ENCODE measurements at places on chromosomes 7 and 10.

DNA sequence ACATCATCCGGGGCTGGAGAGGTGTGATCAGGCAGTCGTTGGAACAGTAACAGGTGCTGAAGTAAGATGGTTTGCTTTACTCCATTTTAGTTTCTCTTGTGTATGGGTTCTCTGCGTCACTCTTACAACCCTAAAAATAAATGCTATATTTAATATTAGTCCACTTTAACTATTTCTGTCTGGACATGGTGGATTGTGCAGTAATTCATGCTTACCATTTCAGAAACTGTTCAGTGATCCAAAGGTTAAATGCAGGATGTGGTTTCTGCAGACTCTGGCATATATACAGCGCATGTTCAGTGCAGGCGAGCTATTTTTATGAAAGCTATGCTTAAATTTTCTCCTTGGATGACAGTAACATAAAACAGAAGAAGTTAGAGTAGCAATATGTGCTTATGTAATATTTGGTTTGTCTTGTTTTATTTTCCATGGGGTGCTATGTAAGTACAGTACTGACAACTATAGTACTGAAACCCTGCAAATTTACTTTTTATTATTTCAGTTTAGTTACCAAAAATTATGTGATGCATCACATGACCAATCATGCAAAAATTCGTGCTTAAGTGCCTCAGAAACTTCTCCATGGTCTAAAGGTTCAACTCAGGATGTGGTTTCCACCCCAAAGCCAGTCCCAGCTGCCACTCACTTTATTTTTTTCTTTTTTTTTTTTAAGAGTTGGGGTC, 46.6 kb upstream of the GRID1 start:
- H3K4me1 ChIP-seq = peaks cover 11% of the 10 kb centered on the region
- no peaks in the 10 kb centered on the region for H3K27me3 ChIP-seq
- H3K4me3 ChIP-seq = no peak overlapping the region
- DNase-seq = no peak

- H3K27me3 ChIP-seq = no peaks in the 10 kb centered on the region
- H3K36me3 ChIP-seq = no peaks in the 10 kb centered on the region
- no peak for DNase-seq
- H3K27ac ChIP-seq = no peak overlapping the region
- H3K4me1 ChIP-seq = no peaks in the 10 kb centered on the region
Measured at GRCh38 chr10:129038522-129038921, 428.5 kb upstream of the MGMT start.

- no peak overlapping the region for H3K27ac ChIP-seq
- H3K4me1 ChIP-seq = no peaks in the 10 kb centered on the region
- no peaks in the 10 kb centered on the region for H3K36me3 ChIP-seq
- no peak overlapping the region for H3K4me3 ChIP-seq
Measured at GRCh38 chr10:130377986-130378540, 241.9 kb downstream of the GLRX3 start.

DNA sequence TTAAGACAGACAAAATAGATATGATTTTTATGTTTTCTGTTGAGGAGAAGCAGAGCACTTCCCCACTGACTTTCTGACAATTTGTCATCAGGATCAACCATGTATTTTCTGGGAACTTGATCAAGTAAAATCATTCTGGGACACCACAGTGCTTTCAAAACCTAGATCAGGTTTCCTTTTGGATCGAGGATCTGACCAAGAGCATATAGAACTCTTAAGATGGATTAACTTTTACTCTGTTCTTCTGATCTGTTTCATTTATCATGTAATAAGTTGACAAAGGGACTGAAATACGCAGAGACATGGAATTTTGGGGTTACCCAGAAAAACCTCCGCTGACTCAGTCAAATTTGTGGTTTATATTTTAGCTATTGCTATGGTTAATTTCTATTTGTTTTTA, 136.0 kb upstream of the WNT16 start:
- H3K27me3 ChIP-seq = no peaks in the 10 kb centered on the region
- no peak overlapping the region for H3K27ac ChIP-seq
- no peak for DNase-seq
- H3K4me3 ChIP-seq = no peak overlapping the region
- H3K36me3 ChIP-seq = no peaks in the 10 kb centered on the region
- peaks cover 15% of the 10 kb centered on the region for H3K4me1 ChIP-seq

DNA sequence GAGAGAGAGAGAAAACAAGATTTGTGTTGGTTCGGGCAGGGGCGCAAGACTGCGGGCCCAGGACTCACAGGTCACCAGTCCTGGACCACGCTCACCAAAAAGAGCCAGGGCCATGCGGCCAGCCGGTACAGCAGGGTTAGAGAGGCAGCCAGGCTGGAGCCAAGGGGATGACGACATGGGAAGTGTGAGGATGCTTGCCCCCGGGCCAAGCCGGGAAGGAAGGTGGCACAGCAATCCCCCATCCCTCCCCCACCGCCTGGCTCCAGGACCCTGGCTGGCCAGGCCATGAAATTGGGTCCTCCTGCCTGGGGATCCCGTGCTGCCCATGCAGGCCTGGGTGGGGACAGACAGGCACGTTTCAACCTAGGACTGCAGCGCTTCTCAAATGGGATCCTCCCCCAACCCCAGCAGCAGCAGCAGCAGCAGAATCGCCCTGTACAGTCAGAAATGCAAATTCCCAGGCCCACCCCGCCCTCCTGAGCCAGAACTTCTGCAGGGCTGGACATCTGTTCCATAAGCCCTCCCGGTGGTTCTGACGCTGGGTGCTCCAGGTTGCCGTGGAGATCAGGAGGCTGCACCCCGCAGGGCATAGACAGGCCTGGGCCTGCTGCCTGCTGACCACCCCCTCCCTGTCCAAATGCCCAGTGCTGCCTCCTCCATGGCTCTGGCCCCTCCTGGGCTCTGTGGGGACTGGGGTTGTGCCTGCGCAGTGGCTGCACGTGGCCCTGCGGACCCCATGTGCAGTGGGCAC, 35.0 kb downstream of the YKT6 start:
- H3K27me3 ChIP-seq = no peaks in the 10 kb centered on the region
- no peaks in the 10 kb centered on the region for H3K36me3 ChIP-seq
- DNase-seq = no peak
- no peak overlapping the region for H3K27ac ChIP-seq

GRCh38 chr7:8217200-8218068, 44.5 kb downstream of the ICA1 start:
- no peak overlapping the region for H3K4me3 ChIP-seq
- peaks cover 11% of the 10 kb centered on the region for H3K4me1 ChIP-seq
- no peaks in the 10 kb centered on the region for H3K36me3 ChIP-seq
- no peak for DNase-seq
- H3K27ac ChIP-seq = no peak overlapping the region

DNA sequence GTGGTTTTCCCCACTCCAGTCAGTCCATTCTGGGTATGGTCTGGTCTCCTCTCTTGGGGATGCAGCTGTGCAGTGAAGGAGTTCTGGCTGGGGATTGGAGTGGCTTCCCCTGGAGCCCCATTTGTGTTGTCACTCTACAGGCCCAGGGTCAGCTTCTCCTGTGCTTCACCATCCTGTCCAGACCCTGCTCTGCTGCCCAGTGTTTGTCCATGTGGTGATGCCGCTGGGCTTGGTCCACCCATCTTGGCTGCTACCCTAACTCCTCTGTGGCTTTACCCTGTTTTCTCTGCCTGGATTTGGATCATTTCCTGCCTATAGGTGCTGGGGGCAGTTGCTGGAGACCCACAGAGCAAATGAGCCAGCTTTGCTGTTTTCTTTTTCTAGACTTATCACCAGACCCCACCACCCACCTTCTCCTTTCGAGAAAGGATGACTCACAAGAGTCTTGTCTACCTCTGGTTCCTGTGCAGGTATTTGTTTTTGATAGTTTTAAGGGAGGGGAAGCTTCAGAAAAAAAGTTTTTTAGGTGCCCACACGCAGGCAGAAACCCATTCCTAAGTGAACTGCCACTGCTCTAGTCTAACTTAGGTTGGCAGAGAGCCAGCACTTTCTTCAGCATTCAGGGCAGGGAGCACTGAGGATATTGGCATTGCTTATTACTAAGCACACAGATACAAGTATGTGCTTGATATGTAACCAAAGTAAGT, 8.5 kb downstream of the ZDHHC16 start:
- no peak overlapping the region for H3K27ac ChIP-seq
- peaks cover 49% of the 10 kb centered on the region for H3K36me3 ChIP-seq
- H3K27me3 ChIP-seq = no peaks in the 10 kb centered on the region
- DNase-seq = no peak
- no peak overlapping the region for H3K4me3 ChIP-seq

GRCh38 chr7:100538348-100538653, 702 bp upstream of the AGFG2 start:
- no peaks in the 10 kb centered on the region for H3K27me3 ChIP-seq
- peak overlapping the region; percentile 31 for H3K4me3 ChIP-seq
- no peaks in the 10 kb centered on the region for H3K36me3 ChIP-seq

DNA sequence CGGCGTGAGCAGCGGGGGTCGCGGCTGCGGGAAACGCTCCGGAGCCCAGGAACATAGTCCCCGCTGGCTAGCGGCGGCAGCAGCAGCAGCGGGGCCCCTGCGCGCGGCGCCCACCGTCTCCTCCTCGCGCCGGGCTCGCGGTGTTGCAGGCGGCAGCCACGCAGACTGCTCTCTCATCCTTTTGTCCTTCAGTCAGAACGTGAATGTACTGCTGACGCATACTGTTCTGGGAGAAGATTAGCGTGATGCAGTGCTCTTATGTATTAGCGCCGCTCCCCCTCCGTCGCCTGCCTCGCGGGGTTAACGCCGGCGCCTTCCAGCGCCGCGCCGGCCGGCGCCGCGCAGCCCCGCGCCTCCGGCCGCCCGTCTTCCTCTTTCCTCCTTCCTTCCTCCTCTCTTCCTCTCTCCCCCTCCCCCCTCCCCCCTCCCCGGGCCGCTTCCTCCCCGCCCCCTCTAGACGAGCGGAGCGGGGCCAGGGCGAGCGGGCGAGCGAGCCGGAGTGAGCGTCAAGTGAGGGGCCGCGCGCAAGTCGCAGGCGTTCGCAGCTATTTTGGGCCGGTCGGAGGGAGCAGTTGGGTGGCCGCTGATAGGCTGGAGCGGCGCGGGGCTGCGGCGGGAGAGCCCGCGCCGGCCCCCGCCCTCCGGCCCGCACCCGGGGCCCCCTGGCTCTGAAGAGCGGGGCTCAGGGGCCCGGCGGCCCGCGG, 816 bp upstream of the LRRC4 start:
- H3K4me3 ChIP-seq = peak overlapping the region; percentile 52
- no peaks in the 10 kb centered on the region for H3K27me3 ChIP-seq
- peak overlapping the region; percentile 50 for H3K27ac ChIP-seq
- no peak for DNase-seq
